ENCODE measurements at places on chromosomes 16 and 17.

GRCh38 chr17:81166033-81166492 is at the start of gene AATK:
AATK (minus strand) TSS chr17:81166221; CDS start chr17:81165992, 229 bp downstream.
- no peak for DNase-seq

GRCh38 chr16:85586380-85587104 is 26.6 kb upstream of the GSE1 start:
- no peak for DNase-seq

GRCh38 chr16:57749101-57749692 is 13.6 kb downstream of the KATNB1 start:
- no peak for DNase-seq

- no peak for DNase-seq
These were observed 930.4 kb upstream of the CDH8 start for GRCh38 chr16:62966626-62967025.

- DNase-seq: no peak
These were observed 36.6 kb downstream of the MPRIP start for GRCh38 chr17:17078832-17079231.

DNA sequence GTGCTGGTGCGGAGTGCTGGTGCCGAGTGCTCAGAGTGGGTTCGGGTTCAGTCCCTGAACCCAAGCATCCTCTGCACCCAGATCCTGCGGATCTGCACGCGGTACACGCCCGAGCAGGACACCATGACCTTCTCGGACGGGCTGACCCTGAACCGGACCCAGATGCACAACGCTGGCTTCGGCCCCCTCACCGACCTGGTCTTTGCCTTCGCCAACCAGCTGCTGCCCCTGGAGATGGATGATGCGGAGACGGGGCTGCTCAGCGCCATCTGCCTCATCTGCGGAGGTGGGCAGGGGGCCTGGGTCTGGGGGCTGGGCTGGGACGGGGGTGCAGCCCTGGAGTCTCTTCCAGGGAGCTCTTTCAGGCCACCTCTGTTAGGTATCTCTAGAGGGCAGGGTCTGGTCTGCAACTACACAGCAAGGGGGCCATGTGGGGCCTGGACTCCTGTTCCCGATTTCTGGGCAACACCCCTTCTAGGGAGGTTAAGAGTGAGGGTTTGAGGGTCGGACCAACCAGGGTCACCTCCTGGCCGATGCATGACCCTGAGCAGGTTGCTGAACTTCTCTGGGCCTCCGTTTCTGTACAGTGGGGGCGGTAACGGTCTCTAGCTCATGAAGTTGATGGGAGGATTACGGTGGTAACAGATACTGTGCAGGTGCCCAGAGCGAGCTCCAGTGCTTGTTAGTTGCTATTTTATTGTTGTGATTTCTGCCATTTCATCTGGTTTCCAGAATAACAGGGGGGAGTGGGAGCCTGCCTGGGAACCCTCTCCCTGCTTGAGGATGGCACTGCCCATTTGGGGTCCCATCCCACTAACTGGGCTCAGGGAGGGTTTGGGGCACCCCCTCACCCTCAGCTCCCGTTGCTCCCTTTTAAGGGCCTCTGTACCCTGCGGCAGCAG is 10.1 kb downstream of the GJD3 start:
- DNase-seq: no peak

DNA sequence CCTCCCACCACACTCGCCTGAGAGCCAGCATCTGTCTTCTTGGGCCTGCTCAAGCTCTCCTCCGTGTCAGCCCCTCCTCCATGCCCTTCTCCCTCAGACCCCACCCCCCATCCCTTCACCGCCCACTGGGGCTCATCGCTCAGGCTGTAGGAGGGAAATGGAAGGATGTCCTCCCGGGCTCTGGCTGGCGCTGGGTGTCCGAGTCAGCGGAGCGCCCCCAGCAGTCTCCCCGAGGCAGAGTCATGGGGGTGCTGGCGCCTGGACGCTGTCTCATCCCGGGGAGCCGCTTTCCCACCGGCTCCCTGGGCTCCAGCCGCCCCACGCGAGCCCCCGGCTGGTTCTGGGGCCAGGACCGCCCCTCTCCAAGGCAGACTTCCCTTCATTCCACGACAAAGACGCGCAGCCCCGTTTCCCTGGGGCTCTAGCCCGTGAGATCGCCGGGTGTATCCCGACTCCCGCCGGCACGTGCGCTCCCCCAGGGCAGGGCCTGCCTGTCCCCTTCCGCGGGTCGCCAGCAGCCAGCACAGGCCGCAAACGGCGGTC is 428 bp upstream of the ANTKMT start:
- no peak for DNase-seq

GRCh38 chr16:72848759-72849664 is 198.9 kb downstream of the ZFHX3 start:
- DNase-seq: no peak

GRCh38 chr17:30450125-30451027 is 26.8 kb upstream of the GOSR1 start:
- DNase-seq: no peak

- DNase-seq: no peak
These were observed 1.6 kb upstream of the KCNJ12 start for GRCh38 chr17:21374441-21375161.

GRCh38 chr16:57384248-57385070 is 12.2 kb downstream of the CX3CL1 start:
- DNase-seq: no peak

DNA sequence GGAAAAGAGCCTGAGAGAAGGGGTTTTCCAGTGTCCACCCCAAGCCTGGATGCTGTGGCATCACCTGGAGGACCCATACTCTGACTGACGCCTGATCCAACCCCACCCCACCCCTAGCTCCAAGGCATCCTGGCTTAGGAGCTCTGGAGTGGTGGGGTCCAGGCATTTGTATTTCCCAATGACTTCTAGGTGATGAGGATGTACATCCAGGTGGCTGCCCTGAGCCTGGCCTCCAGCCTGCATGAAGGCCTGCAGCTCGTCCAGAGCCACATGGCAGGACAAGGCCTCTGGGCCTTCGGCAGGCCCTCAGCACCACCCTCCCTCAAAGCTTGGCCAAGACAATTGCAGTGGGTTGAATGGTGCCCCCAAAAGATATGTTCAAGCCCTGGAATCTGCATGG is 347.5 kb downstream of the C16orf95 start:
- no peak for DNase-seq

- no peak for DNase-seq
These were observed 542 bp downstream of the KLHL36 start for GRCh38 chr16:84648595-84649510.

GRCh38 chr16:50121278-50121677 is 31.8 kb upstream of the TENT4B start:
- DNase-seq: no peak

DNA sequence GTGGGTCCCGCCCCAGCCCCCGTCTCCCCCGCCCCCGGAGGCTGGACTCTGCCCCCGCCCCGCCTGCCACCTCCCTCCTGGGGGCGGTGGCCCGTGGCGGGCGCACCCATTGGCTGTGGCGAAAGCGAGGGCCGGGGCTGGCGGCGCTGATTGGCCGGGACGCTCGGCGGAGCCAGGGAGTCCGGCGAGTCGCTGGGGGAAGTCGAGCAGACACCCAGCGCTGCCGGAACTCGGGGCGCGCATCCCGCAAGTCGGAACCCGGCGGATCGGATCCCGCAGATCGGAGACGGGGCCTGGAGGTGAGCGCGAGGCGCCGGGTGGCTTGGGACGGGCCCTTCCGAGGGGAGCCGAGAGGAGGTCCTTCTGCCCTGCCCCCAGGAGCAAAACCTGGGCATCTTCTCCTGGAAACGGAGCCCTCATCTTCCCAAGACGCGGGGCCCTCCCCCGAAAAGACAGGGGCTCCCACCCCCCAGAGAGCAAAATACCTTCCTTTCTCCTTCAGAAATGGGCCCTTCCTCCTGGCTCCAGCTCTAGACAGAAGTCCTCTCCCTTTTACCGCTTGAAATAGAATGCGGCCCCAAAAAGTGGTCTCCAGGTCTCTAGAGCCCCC is at the start of gene ABAT:
ABAT (plus strand) TSS at position 205 of the 610 bp plus-strand sequence. CDS start 61,123 bp downstream, outside the sequence.
- DNase-seq: peak; percentile 39

DNA sequence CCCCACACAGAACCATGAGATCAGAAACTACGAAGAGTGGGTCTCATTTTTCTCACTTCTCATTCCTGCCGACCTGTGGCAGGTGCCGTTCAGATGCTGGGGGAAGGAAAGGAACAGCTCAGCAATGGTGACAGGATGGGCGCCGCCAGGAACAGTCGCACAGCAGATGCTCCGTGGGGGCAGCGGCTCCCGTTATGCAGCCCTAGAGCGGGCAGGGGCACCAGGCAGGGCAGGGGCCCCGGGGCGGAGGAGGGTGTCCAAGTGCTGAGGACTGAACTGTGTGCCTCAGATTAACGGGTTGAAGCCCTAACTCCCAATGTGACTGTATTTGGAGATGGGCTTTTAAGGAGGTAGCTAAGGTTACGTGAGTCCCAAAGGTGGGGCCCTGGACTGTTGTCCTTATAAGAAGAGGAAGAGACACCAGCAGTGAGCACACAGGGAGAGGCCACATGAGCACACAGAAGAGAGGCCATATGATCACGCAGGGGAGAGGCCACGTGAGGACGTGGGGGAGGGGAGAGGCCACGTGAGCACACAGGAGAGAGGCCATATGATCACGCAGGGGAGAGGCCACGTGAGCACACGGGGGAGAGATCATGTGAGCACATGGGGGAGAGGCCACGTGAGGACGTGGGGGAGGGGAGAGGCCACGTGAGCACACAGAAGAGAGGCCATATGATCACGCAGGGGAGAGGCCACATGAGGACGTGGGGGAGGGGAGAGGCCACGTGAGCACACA is 95.7 kb upstream of the METRNL start:
- DNase-seq: no peak

- no peak for DNase-seq
These were observed 4.2 kb upstream of the CORO7 start for GRCh38 chr16:4420505-4421105.

DNA sequence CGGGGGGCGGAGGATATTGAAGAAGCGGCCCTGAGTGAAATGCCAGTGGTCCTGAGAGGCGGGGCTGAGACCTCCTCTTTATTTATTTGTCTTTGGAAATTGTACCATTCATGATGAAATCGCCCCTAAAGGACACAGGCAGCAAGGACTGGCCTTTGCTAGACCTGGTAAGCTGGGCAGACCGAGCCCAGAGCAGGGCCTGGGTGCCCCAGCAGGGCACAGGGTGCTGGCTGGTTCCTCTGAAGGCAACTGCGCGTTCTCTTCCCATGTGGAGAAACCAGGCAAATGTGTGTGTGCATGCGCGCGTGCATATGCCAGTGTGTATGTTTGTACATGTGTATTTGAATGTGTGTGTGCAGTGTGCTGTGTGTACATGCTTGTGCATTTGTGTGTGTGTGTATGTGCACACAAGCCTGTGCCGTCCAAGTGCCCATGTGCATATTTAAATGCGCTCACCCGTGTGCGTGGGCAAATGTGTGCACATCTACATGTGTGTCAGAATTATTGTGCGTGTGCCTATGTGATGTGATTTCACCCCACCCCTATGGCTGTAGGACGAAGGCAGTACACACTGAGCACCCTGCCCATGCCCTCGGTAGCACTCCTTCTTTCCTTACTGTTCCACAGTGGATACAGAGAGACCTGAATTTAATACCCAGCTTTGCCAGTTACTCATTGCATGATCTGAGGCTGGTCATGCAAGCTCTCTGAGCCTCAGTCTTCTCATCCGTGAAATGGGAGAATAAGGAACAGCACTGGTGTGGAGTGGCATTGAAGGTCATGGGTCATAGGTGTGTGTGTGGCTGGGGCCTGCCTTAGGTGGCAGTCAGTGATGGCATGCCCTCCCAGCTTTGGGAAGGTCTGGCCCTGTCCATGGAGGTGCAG is 105.2 kb downstream of the CMIP start:
- DNase-seq: no peak

GRCh38 chr16:30858829-30859423 is 35.0 kb downstream of the BCL7C start:
- DNase-seq: no peak

- DNase-seq: no peak
These were observed 2.4 kb downstream of the NDRG4 start for GRCh38 chr16:58502217-58502921.

DNA sequence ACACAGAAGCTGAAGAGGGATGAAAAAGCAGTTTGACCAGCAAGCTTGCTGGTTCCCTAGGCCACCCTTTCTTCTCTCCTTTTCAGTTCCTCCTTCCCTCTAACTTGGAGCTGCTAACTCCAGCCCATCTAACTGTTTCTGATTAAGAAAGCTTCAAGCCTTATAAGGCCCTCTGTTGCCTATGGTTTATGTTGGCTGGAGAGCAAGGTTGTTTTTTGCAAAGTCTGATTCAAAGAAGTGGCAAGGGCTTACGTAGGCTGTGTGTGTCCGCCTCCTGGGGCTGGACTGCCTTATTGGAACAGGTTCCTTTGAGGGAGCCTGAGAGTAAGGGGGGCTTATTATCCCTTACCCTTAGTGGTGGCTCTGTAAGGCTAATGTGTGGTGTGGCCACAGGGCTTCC is 7.1 kb downstream of the AKAP1 start:
- DNase-seq: no peak

GRCh38 chr17:77729587-77729986 is 228.9 kb upstream of the TNRC6C start:
- DNase-seq: no peak

DNA sequence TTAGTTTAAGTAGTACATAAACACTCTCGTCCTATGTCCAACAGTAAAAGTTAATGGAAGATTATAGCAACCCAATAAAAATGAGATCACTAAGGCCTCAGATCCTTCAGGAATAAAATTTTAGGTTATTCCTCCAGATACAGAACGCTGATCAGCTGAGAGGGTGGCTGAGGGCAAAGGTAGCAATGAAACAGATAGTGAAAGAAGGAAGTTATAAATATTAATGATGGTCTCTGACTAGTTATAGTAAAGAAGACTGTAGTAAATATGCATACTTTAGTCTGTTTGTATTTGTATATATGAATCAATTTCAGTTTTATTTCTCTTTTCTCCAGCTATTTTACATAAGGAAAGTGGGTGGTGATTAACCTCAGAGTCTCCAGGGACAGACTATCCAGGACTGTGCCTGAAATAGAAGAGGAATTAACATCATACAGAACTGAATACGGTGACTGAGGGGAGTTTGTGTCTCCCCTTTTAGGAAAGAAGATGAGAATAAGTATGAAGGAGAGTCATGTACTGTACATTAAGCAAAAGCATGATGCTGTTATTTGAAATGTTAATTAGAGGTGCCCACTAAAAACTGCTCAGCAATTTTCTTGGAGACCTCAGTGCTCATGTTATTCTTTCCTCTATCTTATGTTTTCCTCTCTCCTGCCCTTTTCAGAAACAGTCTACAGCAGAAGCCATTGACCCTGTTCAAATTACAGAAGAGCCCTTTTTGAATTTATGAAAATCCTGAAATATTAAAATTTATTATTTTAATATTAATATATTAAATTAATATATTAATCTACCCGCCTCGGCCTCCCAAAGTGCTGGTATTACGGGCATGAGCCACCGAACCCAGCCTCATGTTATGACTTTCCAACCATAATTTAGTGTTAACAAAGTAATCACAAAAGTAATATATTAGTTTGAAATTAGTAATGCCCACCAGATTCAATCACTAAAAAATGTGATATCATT is 36.5 kb upstream of the DHRS7B start:
- no peak for DNase-seq
